ENCODE measurements at places on chromosomes 4 and X.

GRCh38 chrX:41824551-41824950 lies 98.8 kb downstream of the CASK start:
- peak; percentile 48 for DNase-seq

DNA sequence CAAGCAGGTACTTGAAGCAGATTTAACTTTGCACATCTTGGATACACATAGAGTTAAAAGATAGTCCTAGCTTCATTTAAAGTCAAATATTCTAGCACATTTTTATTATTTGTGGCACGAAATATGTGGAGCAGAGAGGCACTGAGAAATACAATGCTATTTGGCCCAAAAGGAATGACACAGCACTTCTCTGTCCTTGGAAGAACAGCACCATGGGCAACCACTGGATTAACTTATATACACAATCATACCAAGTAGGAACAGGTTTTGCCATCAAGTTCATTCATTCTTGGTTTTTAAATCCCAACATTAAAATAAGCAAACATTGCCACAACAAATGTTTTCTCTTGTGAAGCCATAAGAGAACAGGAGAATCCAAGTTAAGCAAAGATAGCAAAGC lies 924 bp upstream of the ENAM start:
- DNase-seq: no peak

- DNase-seq: peak; percentile 44
Observed at GRCh38 chrX:39581411-39581810, 516.3 kb downstream of the BCOR start.

DNA sequence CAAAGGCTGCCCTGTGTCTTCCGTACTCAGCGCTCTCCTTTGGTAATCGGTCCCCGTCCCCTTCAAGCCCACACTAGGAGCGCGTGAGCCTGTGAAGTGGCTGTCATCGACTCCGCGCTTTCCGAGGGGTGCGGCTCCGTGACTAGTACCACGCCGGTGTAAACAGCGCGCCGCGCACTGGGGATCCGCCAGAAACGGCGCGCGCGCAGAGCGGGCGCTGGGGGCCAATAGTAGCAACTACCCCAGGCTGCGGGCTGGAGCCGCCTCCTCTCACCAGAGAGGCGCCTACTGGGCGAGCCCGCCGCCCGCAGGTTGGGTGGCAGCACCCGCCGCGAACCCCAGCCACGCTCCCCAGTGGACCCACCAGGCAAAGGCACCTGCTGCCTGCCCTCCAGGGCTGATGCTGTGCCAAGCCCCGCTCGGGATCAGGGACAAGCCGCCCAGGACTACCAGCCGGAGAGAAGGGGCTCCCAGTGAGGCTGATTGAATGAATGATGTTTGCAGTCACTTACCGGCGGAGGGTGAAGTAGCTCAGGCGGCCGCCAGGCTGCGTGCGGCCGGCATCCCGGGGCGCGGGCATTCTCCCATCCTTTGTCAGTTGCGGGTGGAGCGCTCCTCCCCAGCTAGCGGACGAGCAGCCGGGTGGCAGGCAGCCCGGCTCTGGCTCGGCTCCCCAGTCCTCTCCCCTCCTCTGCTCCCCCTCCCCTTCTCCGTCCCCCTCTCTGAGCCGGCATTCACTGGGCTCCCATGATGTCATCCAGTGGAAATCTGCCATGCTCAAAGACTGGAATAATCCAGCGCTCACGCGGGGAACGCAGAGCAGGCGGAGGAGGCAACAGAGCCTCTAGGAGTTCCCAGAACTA lies 370.3 kb upstream of the SMIM31 start:
- DNase-seq: peak; percentile 43

GRCh38 chr4:161841759-161842158 lies 322.0 kb downstream of the FSTL5 start:
- DNase-seq: no peak

- peak; percentile 38 for DNase-seq
Observed at GRCh38 chr4:53916431-53916889, 147.9 kb downstream of the CHIC2 start.

DNA sequence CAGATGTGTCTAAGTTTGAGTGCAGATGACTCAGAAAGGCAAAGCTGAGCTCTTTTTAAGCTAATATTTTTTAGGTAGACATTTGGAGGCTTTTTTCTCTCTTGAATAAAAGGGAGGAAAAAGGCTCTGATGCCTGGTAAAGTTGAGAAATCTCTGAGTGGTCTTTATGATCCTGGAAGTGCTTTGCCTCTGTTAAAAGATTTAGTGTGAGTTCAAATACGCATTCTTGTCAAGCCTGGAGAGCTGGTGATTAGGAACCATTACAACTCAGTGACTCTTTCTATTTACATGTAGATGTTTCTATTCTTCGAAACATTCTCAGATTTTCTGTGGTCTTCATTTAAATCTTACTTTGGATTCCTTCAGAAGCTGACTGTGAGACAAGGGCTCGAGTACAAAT lies 143.4 kb upstream of the MED14 start:
- no peak for DNase-seq

DNA sequence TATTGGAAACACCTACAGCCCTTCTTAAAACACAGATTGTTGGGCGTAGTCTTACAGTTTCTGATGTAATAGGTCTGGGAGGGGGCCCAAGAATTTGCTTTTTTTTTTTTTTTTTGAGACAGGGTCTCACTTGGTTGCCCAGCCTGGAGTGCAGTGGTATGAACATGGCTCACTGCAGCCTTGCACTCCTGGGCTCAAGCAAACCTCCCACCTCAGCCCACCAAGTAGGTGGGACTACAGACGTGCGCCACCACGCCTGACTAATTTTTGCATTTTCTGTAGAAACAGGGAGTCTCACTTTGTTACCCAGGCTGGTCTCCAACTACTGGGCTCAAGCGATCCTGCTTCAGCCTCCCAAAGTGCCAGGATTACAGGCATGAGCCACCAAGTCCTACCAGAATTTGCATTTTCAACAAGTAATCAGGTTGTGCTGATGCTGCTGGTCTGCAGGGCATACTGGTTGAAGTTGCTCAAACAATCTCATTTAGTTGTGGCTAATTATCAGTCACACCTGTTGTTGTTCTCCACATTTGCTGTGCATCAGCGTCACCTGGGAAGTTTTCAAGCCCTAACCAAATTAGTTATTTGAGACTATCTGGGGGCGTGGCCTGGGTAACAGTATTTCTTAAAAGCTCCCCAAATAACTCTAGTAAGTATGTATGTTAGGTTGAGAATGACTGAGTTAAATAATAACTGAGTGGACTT lies 14.0 kb downstream of the TMEM154 start:
- no peak for DNase-seq

- DNase-seq: no peak
Observed at GRCh38 chr4:10102474-10103332, 13.9 kb downstream of the WDR1 start.

DNA sequence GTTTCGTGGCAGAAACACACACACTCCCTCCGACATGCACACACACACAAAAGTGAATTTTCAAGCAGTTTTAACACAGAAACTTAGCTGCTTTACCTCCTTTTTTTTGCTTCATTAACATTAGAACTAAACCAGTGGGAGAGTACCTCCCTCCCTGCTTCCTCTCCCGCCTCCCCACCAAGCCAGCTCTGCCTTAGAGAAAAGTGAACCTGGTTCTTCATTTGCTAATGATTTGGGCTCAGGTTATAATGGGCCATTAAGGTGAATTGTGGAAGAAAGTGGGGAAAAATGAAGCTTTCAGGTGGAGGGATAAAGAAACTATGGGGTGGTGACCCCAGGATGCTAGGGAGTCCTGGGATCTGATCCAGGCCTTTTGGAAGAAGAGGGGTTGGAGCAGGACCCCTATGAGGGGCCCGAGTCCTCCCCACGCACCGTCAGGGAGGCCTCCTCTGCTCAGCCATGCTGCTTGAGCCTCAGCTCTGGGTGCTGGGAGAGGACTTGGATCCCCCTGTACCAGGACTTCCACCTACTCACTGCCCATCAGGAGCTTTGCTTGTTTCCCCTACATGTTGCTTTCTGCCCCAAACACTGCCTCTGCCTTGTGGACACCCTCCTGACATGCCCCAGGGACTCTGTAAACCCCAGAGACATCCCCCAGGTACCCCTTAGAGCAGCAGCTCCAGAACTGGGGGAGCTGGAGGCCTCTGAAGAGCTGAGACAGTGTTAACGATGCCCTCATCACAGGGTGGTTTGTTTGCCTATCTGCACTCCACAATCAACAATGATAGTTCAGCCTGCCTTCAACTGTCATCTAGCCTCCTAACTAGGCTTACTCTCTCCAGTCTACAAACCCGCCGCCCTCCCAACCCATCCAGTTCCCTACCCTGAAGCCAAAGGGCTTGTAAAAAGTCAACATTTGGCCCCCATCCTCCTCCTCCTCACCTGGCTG lies 6.5 kb upstream of the JADE1 start:
- no peak for DNase-seq

DNA sequence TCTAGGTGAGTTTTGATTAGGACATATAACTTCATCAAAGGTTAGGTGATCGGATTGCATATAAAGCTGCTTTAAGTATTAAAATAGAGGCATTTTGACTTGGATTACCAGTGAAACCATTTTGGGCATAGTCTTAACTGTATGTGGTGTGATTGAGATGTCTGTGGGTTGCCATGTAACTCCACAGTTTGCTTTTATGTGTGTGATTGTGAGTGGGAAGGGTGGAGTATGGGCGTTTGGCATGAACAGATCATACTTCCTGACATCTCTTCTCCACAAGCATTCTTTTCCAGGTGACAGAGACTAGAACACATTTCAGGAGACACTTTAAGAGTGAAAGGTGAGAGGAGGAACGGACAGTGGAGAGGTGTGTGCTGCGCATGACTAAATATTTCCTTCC lies 136.1 kb downstream of the CEP135 start:
- DNase-seq: no peak

DNA sequence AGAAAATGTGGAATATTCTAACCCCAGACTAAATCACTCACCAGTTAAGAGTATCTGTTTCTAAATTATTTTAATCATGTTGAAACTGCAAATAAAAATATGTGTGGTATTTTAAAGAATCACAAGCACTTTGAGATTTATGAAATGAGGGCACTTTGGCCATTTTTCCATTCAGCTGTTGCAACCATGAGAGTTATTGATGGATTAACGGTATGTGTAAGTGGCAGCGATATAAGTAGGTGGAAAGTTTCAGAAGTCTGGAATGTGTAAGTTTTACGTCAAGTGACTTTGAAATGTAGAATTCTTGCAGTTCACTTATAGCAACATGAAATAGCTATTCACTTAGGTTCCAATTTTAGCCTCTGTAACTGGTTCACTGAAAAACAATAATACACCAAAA lies 905.1 kb upstream of the SLIT2 start:
- DNase-seq: no peak

Measured in kidney tubule cell (primary cell).